Stomach (tissue), 19 donors: ENCODE measurements at places on chromosomes 2 and 18.
A peak's percentile ranks its signal among the peaks of the same experiment; 100 is the strongest.

- DNase-seq: no peak
These were observed 165.8 kb downstream of the FBXO15 start for GRCh38 chr18:73981796-73982195.

DNA sequence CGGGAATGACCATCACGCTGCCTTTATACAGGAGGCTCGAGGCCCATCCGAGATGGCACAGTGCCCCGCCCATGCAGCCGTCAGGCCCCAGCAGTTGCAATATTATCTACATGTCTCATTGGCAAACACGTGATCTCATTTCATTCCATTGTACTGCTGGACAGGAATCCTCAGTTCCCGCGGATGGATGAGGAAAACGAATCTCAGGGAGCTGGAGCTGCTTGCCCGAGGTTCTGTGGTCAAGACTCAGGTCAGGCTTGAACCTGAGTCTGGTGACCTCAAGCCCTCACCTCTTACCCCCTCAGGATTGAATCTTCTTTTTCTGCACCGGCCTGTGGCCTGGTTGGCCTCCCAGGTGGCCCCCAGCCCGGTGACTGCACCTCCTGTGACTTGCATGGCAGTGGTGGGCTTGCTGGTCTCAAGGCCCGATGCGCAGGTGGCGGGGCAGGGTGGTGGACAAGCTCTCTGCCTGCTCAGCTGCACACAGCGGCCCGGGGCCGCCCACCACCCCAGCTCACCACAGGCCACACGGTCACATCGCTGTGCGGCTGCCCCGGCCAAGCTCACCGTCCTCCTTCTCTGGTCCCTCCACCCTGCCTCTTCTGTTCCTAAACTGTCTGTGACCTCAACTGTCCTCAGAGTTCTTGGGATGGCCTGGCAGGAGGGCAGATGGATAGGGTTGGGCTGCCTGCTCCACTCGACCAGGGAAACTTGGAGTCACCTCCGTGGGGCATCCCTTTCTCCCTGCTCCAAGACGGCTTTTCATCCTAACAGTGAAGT lies 52.0 kb upstream of the HS6ST1 start:
- DNase-seq: peak; percentile 20

DNA sequence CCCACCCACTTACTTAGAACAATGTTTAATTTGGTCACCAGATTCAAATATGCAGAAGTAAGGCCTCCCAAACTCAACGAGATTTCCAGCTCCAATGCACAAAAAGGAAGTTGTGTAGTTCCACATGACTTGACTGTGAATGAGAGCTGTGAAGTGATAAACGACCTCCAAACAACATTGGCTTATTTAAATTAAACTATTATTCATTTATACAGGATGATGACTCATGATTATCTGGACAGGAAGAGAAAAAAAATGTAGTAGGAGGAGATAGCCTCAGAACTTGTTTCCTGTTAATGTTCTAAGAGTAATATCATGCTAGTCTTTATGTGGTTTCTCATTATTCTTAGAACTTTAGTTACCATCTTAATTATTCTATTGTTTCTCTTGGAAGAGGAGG lies 237.3 kb downstream of the C1D start:
- DNase-seq: no peak

DNA sequence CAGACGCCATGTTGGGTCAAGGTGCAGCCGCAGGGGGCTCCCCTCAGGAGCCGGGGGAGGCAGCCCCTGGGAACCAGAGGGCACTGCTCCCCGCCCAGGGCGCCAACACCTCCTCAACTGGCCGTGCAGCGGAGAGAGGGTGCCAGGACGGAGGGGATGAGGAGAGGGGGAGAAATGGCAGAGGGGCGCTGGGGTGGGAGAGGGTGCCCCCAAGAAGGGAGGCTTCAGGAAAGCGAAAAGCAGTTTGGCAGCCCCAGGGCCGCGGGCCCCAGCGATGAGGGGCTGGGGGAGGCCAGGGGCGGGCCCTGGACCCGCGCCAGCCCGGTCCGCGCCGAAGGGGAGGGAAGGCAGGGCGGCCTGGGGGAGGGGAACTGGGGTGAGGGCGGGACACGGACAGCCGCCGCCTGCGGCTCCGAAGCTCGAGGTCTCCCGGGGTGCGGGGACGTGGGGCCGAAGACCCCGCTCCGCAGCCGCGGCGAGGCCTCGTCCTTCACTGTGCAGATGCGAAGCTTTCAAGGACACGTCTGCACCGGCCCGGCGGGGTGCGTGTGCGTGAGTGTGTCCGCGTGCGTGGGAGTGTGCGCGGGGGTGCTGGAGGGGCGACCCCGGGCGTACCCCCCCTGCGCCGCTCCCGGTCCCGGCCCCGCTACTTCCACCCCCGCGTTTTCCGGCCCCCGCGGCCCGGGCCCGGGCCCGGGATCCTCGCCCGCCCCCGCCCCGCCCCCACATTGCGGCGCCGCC lies 1.4 kb downstream of the DNMT3A start:
- peak; percentile 86 for DNase-seq

GRCh38 chr2:178947006-178947405 lies 102.9 kb downstream of the CCDC141 start:
- no peak for DNase-seq

DNA sequence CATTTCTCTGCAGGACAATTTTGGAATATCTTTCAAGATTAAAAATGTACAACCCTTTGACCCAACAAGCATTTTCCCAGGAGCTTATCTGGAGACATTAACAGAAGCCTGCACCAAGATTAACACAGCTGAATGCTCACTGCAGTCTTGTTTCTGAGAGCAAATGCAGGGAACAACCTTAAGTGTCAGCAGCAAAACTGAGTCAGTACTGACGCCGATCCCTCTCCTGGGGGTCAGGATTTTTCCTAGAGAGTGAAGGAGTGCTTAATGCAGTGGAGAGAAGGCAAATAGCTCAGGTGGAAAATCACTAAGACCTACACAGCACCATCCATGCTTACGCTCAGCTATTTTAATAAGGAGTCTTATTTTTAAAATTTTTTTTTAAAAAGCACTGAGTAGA lies 42.8 kb upstream of the SGPP2 start:
- DNase-seq: no peak

DNA sequence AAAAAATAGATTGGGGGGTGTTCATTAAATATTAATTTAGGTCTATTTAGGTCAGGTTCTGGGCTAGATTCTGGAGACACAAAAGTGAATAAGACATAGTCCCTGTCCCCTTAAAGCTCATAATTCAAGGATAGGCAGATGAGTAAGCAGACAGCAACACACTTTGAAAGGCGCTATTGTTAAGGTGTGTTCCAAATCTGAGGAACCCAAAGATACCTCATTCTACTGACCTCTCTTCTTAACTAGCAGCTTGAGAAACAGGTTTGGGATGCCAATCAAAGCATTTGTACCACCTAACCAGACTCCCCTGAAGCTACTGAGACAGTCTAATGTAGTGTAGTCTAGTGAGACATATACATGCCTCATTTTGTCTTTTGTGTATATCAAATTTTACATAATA lies 34.8 kb downstream of the SEMA4F start:
- no peak for DNase-seq

DNA sequence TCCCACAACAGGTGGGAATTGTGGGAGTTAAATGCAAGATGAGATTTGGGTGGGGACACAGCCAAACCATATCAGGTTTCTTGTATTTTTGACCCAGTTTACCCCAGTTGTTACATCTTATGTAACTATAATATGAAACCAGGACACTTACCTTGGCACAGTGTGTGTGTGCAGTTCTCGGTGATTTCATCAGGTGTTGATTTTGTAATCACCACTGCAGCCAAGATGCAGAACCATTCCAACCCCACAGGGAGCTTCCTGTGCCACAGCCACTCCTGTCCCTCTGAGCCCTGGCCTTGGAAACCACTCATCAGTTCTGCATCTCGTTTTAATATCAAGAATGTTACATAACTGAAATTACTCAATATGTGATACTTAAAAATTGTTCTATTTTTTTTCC lies 31.8 kb downstream of the ATP9B start:
- DNase-seq: no peak

- DNase-seq: no peak
These were observed 22.7 kb downstream of the LBH start for GRCh38 chr2:30253873-30254684.

- DNase-seq: no peak
These were observed 541.8 kb upstream of the CDH2 start for GRCh38 chr18:28718696-28719095.

- DNase-seq: no peak
These were observed 26.3 kb downstream of the FN1 start for GRCh38 chr2:215409331-215410127.

DNA sequence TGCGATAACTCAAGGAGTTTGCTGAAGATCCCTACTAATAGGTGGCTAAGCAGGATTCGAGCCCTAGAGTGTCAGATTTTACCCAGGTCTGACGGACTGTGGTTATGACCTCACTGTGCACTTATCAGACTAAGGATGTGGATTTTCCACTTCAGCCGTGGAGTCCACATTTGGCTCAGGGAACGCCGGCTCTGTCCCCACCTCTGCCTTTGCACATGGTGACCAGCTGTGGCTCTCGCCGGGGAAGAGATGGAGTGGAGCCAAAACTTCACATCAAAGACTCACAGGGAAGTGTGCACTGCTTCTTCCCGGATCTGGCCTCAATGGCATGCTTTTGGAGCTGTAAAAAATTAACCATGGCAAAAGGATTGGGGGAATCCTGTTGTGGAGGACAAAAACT lies 249.3 kb upstream of the APCDD1 start:
- DNase-seq: peak; percentile 53

GRCh38 chr2:236627193-236627592 lies 57.6 kb downstream of the ACKR3 start:
- DNase-seq: no peak

- peak; percentile 77 for DNase-seq
These were observed 123.5 kb upstream of the EML6 start for GRCh38 chr2:54599914-54600313.

- no peak for DNase-seq
These were observed 40.2 kb downstream of the GRB14 start for GRCh38 chr2:164581050-164581449.

DNA sequence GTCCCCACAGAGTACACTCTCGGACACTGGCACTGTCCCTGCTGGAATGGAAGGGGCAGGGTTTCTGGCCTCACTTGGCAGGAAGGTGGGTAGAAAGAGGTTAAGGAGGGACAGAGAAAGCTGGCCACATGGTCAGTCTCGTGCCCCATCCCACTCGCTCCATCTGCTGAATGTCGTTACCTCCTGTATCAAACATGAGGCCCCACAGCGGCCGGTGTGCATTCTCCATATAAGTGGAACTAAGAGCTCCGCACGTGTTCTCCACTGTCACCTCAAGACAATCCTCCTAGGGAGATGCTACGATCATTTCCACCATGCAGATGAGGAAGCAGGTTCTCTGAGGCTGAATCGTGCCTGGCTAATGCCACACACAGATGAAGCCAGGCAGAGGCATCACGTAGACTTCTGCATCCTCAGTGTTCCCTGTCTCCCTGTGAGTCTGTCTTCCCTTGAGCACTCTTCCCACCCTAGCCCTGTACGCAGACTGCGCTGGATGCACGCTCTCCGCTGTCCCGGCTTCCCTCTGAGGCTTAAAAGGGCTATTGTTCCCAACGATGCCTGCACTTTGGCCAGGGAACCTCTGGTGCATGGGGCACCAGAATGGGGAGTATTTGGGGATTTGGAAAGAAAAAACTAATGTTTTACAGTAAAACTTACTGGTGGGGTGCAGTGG lies 35.1 kb downstream of the MAL start:
- DNase-seq: no peak
